ENCODE measurements at places on chromosomes 12 and 14. TPM values are rescaled to one million over a fixed set of nuclear protein-coding genes. Genes with fewer than 3 reads are reported as not detected.

Gene RBP5
- total RNA-seq = not detected

Gene CLEC9A
- not detected for total RNA-seq

Gene IRAK4
- total RNA-seq = 7.5 TPM

Gene LRRC43
- total RNA-seq = not detected

Gene WNT5B
- total RNA-seq = 29.1 TPM

Gene MYO1A
- total RNA-seq = not detected

Gene PTPRO
- total RNA-seq = 283 TPM

Gene TMEM116
- 29.4 TPM for total RNA-seq

Gene ACYP1
- 42.6 TPM for total RNA-seq

Gene ARHGDIB
- total RNA-seq = 14.7 TPM
